Stimulated activated CD4-positive, alpha-beta T cell treated with anti-CD3 and anti-CD28 coated beads, Interleukin-1b, Interleukin-23, amount 100 ng/mL, for 1 hour (primary cell): ENCODE measurements at places on chromosomes 2 and 18.

GRCh38 chr2:158616480-158617000 lies 159.8 kb downstream of the PKP4 start:
- no peak for DNase-seq

DNA sequence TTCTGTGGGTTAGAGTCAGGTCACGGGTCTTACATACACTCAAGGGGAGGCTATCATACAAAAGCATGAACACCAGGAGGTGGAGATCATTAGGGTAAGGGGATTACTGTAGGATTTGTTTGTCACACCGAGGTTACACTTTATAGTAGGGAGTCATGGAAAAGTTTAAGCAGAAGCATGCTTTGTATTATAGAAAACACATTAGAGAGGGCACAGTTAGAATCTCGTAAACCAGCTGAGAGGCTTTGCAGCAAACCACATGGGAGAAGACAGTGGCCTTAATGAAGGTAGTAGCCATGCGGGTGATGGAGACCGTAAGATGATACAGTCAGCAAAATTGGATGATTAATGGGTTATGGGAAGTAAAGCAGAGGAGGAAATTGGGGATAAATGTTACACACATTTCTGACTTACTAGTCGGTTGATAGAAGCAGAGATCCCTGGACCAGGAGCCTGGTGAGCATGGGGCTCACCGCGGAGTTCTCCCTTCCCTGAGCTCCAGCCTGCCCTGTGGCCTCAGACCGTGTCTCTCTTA lies 75.6 kb downstream of the MAPRE2 start:
- DNase-seq: no peak

DNA sequence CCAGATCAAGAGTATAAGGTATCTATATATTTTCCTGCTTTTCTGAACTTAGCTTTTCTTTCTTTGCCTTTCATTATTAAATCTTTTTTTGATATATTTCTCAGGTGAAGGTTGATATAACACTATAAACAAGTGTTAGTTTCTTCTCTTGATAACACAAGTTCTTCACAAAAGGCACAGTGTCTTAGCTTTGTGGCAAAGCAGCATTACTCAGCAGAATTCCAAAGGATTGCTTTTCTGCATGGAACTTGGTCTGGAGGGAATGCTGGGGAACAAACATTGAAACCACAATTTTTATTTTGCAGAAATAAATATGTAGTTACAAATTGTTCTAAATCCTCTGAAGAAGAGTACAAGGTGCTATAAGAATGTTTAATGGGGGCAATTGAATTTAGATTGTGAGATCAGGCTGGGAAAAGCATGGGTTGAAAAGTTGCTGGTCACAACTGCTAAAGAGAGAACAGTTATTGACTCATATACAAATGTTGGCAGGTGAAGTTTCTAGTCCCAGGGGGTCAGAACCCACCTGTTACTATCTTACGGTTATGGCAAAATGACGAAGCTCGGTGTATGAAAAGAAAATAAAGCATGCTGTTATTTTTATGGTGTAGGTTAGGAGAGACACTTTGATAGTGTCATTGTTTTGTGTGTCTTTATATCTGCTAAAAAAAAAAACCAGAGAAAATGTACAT lies 68.2 kb downstream of the UBR3 start:
- DNase-seq: no peak

GRCh38 chr2:99386011-99386410 lies 48.8 kb downstream of the EIF5B start:
- DNase-seq: no peak

- DNase-seq: no peak
Observed at GRCh38 chr2:12684471-12684936, 32.2 kb upstream of the TRIB2 start.

- DNase-seq: no peak
Observed at GRCh38 chr18:77140439-77141109, 8.0 kb upstream of the MBP start.

- no peak for DNase-seq
Observed at GRCh38 chr2:108364676-108365297, 13.0 kb upstream of the SULT1C4 start.

DNA sequence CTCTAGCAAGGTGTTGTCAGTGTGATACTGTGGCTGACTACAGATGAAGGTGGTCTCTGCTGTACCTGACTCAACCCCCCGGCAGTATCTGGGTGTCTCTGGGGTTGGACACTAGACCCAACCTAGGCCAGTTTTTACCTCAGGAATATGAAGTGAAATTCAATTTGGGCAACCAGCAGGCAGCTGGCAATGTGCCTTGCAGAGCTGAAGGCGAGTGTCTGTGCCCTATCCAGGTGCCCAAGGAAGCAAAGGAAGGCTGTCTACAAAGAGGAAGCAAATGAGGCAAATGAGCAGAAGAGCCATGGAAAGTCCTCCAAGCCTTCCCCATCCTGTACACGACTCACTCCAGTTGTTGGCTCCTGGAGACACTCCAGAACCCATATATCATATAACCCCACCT lies 264.6 kb upstream of the AGAP1 start:
- DNase-seq: no peak

- DNase-seq: no peak
Observed at GRCh38 chr18:13539843-13540476, 186.4 kb downstream of the FAM210A start.

DNA sequence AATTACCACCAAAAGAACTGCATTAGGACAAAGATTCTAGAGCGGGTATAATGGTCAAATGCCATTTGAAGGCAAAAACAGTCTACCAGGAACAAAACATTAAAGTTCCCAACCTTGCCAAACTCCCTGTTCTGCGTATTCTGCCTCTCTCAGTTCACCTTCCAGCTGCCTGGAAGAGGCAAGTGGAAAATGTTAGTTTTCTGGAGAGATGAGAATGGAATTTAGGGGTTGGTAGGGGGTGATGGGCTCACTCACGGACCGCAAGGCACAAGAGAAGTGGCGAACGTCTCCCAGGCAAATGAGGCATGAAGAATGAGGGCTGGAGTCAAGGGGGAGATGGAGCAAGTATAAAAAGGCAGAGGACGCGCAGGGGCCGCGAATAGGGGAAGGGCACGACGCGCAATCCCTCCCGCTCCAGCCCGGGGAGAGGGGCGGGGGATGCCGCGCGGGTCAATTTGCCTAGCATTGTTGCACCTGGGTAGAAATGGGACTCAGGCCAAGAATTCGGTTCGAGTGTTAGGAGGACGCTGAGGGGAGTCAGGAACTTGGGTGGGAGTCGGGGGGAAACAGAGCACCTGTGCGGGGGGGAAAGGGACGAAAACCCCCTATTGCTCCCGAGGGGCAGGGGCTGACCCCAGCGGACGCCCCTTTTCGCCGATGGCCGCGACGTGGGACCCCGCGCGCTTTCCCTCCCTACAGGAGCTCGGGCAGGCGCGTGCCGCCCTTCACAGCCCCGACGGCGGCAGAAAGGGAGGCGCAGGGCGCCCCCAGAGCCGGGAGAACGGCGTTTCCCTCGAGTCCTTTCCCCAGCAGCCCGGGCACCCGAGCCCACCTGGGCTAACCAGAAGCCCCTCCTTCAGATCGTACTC lies 573 bp downstream of the PAIP2B start:
- no peak for DNase-seq

GRCh38 chr2:98876741-98877140 lies 59.3 kb downstream of the CRACDL start:
- no peak for DNase-seq

DNA sequence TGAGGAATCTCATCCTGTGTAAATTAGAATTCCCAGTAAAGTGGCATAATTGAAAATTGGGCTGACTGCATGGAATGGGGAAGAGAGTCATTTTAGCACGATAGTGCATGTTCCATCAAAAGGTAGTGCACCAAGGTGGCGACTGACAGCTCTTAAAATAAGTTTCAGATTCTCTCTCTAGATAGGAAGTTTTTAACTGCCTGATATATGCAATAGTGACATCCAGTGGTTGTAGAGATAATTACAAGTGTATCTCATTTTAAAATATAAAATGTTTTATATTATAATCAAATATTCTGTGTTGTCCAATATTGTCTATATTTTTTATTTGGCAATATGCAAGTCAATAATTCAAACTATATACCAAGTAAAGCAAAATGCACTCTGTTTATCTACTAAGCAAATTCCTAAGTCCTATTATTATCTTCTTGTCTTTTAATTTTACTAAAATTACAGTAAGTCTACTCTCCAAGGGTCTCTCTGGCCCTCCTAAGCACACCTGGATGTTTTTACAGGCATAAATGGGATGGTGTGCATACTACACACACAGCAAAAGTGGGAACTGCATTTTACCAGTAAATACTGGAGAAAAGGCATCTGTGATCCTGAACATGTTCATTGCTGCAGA lies 397.7 kb upstream of the HNRNPA3 start:
- DNase-seq: no peak

DNA sequence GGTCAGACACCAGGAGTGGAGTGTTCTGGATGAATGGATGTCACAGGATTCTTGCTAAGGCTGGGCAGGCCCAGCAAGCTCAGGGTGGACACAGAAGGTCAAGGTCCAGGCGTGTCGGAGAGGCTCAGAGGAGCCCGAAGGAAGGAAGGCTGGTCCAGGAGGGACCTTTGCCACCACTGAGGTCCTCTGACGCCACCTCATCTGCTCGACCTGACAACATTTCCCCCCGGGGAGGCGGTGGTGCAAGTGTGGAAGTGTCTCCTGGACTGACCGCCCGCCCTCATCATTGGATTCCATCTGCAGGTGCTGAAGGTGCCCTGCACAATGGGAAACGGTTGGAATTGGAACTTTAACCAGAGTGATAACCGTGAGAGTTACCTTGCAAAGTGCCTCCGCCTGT lies 124.6 kb downstream of the RTP5 start:
- no peak for DNase-seq

DNA sequence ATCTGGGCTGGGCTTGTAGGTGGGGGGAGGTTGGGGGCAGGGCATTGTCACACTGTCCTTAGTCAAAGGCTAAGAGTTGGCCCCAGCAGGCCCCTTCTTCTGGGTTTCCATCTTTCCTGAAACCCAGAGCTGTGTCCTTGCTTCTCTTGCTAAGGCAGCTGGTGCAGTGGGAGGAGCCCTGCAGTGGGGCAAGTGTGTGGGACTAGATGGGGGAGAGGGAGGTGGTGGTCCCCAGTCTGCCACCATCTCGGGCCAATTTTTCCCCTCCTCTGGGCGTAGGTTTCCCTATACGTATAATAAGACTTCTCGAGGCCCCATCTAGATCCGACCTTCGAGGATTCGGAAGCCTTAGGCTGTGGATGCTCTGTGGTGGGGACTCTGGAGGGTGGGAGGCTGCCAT lies 3.5 kb downstream of the KCNF1 start:
- no peak for DNase-seq

DNA sequence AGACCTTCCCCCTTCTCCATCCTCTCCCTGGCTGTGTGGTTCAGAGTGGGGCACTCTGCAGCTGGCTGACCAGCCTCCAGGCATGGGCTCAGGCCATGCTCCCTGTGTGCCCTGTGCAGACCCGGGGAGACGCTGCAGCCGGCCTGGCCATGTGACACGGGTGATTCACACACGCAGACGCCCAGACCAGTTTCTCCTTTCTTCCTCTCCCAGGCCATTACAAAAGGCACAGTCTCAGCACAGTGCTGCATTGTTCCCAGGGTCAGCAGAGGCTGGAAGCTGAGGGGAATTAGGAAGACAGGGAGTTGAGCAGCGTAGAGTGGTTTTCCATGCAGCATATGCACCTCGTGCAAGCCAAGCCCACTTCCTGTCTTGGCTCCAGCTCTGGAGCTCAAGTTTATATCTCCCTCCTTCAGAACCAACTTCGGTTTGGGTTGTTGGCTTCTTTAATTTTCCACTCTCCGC lies 288.5 kb downstream of the TNS1 start:
- no peak for DNase-seq

GRCh38 chr2:120385355-120386127 lies 39.6 kb downstream of the INHBB start:
- no peak for DNase-seq

GRCh38 chr2:176490061-176490861 lies 221.0 kb downstream of the MTX2 start:
- no peak for DNase-seq

DNA sequence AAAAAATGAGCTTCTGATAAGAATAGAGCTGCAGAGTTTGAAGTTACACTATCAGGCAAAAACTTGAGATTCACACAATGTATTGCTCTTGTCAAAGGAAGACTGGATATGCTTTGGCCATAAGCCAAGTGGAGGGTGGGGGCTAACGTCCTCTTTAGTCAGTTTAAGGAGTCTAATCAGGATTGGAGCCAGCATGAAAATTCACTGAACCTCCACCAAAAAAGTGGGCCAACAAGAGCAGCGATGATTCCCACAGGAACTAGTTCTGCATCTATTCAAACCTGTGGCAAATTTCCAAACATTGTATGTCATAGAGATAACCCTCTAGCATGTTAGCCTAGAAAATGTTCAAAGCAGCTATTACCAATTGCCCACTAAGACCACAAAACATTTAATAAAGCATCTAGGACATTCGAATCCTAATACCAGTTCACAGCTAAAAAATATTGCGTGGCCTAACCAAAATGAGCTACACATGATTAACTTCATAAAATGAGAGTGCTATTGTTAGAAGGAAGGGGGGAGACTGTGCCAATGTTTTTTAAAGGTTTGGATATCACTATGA lies 43.5 kb upstream of the TMEM247 start:
- no peak for DNase-seq

- DNase-seq: no peak
Observed at GRCh38 chr2:146912536-146912935, 932.3 kb upstream of the ACVR2A start.

- DNase-seq: no peak
Observed at GRCh38 chr2:101371636-101372035, 15.7 kb downstream of the CREG2 start.

DNA sequence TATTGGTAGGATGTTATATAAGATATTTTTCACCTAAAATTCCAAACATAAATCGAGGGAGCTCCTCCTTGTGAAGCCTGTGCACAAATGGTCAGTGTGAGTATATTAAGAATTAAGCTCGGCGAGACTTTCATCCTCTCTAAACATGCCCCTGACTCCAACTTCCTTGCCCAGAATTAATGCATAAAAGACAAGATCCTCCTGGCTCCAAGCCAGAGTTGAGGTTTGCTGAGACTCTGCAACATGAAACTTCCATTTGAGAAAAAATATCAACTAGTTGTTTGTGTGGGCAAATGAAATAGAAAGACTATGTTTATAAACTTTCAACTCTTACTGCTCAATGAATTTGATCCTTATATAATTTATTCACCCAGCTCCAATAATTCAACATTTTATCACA lies 68.1 kb downstream of the CCDC178 start:
- DNase-seq: no peak

DNA sequence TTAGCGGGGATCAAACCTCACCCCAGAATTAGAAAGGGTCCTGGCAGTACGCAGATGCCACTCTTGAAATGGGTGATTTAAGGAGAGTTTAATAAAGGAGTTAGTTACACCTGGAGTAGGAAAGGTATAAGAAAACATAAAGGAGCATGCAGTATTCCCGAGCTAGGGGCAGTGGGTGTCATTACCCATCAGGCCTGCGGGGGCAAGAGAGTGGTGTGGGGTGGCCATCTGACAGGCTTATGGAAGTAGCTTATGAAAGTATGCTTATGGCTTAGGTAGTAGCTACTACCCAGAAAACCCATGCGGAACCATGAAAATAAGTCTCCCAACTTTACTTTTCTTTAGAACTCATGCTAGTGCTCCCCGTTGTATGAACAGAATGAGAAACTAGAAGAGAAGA lies 568.9 kb upstream of the ACVR2A start:
- DNase-seq: no peak

- no peak for DNase-seq
Observed at GRCh38 chr18:63244607-63245006, 75.0 kb downstream of the BCL2 start.

GRCh38 chr2:174762464-174762863 lies 1.8 kb downstream of the CHRNA1 start:
- no peak for DNase-seq
